Endothelial cell (in vitro differentiated cells): ENCODE measurements at places on chromosomes 7 and 10.
A peak's percentile ranks its signal among the peaks of the same experiment; 100 is the strongest.

DNA sequence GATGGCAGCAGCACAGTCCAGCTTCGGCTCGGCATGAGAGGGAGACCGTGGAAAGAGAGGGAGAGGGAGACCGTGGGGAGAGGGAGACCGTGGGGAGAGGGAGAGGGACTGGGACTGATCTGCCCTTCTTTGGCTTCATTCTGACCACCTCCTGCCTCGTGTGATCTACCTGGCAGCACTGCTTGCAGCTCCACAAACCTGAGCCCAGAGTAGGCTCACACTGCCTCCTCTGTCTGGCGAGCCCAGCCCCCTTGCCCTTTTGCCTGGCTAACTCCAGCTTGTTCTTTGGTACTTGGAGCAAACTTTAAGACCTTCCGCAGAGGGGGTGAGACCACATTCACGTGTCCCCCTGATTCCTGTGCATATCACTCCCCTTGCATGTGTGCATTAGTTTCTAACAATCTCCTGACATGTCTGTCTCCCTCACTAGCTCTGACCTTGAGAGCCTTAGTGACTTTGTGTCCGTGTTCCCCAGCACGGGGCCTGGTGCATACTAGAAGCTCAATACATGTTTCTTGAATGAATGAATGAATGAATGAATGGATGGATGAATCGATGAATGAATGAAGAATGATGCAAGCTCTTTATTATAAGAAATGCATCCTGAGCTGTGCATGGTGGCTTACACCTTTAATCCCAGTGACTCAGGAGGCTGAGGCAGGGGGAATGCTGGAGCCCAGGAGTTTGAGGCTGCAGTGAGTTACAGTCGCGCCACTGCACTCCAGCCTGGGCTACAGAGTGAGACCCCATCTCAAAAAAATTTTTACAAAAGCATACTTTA is 31.2 kb downstream of the UBTD1 start:
- DNase-seq = no peak

DNA sequence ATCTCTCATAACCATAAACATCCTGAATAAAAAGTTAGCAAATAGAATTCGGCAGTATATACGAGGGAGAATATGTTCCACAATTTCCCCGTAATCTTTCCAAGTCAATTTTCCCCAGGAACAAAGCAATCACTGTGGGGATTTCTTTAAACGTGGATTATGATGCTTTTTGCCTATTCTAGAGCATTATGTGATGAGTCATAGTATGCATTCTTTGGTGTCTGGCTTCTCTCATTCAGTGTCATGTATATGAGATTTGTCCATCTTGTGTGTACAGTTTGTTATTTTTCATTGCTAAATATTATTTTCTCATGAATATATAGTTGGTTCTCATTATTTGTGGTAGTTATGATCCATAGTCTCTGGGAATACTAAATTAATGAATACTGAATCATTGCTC is 9.9 kb upstream of the OR9A4 start:
- DNase-seq = no peak

GRCh38 chr7:121755286-121755685 is 117.7 kb upstream of the PTPRZ1 start:
- DNase-seq = no peak

- peak; percentile 7 for DNase-seq
Observed at GRCh38 chr7:69245646-69246045, 352.6 kb upstream of the AUTS2 start.

DNA sequence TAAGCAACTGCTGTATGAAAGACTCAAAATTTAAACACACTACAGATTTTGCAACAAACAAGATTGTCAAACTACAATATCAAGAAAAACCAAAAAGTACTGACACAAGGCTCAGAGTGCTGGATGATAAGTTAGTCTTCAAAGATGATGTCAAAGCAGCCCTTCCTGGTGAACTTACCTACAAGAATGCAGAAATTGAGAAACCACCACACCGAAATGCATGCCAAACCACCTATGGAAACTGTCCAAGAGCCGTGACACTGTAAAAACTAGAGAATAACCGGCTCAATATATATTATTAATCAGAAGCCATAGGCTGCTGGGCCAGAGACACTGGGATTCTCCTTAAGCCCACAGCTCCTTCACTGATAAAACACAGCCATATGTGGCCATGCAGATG is 25.3 kb downstream of the DENND11 start:
- DNase-seq = no peak

DNA sequence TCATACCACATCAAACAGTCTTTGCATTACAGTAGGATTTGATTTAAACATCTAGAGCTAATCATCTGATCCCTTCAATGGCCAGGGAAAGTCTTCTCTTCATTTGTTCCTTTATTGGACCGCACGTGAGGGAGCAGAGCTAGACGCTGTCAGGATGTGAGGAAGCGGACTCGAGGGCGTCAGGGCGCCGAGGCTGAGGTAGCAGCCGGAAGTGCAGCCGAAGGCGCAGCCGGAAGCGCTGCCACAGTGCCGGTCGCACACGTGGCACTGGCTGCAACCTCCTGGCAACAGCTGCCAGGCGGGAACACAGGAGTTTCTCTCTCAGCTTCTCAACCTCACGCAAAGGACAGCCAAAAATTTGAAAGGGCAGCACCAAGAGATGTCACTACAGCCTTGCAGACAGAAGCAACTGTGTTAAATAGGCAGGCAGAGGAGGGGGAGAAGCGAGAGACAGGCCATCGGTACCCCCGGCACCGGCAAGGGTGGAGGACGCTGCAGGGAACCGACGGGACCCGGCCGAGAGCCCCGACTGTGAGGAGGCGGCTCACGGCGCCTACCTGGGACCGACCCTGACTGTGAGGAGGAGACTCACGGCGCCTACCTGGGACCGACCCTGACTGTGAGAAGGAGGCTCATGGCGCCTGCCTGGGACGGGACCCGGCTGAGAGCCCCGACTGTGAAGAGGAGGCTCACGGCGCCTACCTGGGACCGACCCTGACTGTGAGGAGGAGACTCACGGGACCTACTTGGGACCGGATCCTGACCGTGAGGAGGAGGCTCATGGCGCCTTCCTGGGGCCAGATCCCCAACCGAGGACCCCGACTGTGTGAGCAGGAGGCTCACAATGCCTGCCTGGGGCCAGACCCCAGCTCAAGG is 32.3 kb downstream of the VIPR2 start:
- no peak for DNase-seq
